ENCODE measurements at places on chromosomes 2 and 18. TPM values are rescaled to one million over a fixed set of nuclear protein-coding genes. Genes with fewer than 3 reads are reported as not detected.

SLC5A7 gene
- total RNA-seq, result 40.3 TPM

RFX8 gene
- 1.1 TPM for total RNA-seq

DUSP28 gene
- 4.8 TPM for total RNA-seq

SELENOI gene
- 20.4 TPM for total RNA-seq
